Sigmoid colon (tissue), 7 donors: ENCODE measurements at places on chromosomes 1 and 21. TPM values are rescaled to one million over a fixed set of nuclear protein-coding genes. Genes with fewer than 3 reads are reported as not detected.

DNA sequence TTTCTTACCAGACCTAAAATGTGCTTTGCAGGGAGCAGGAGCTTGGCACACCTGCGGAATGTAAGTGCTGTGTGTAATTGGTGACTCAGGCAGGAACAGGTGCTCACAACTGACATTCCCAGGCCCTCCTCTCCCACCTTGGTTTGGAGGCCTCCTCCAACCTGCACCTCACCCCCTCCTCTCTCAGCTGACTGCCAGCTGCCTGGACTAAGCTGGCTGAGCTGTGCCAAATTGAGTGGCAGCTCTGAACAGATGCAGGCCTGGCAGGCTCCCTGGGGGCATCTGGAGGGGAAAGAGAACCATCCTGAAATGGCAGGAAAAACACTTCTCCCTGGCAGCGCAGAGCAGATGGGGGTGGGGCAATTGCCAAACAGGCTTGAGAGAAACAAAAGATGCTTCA, 91.7 kb upstream of the PGBD5 start:
- H3K36me3 ChIP-seq, result no peaks in the 10 kb centered on the region
- no peak overlapping the region for H3K27ac ChIP-seq
- no peak overlapping the region for H3K4me3 ChIP-seq
- H3K27me3 ChIP-seq, result peaks cover 4% of the 10 kb centered on the region

- H3K4me3 ChIP-seq, result no peak overlapping the region
- H3K4me1 ChIP-seq, result no peaks in the 10 kb centered on the region
- H3K27me3 ChIP-seq, result no peaks in the 10 kb centered on the region
- H3K36me3 ChIP-seq, result no peaks in the 10 kb centered on the region
- DNase-seq, result no peak
Measured at GRCh38 chr1:204613636-204614035, 71.9 kb downstream of the LRRN2 start.

CNR2 gene
- not detected for total RNA-seq

AMPD1 gene
- not detected for total RNA-seq

MROH9 gene
- total RNA-seq, result not detected
